ENCODE measurements at places on chromosomes 12 and 14. TPM values are rescaled to one million over a fixed set of nuclear protein-coding genes. Genes with fewer than 3 reads are reported as not detected.

- no peak for DNase-seq
- H3K4me3 ChIP-seq = no peak overlapping the region
- H3K36me3 ChIP-seq = peaks cover 70% of the 10 kb centered on the region
- no peaks in the 10 kb centered on the region for H3K27me3 ChIP-seq
These were observed 60.2 kb downstream of the PRKCH start for GRCh38 chr14:61381553-61381952.

LRRK2 gene
- total RNA-seq = 0.10 TPM

DNA sequence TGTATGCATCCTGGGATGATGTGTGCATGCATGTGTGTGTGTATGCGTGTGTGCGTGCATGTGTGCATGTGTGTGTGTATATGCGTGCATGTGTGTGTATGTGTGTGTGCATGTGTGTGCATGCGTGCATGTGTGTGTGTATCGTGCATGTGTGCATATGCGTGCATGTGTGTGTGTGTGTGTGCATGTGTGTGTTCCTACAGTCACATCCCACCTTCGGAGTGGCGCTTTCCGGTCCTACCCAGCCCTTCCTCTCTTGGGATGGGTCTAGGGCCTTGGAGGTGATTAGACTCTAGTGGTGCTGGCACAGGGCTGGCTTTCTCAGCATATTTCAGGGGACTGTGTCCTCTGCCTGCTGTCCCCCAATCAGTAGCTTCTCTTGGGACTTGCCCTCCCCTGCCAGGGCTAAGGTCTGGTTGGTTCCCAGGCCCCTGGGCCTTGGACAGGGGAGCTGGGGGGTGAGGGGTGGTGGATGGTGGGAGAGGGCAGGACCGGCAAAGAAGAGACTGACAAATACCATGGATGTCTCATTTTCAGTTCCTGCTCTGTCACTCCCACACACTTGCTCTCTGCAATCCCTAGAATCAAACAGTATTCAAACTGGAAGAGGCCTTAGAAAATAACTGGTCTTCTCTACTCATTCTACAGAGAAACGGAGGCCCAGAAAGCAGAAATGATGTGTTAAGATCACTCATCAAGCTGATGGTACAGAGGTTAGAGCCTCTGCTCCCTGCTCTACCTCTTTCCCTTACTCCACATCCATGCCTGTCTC lies 21.9 kb upstream of the FAIM2 start:
- H3K4me1 ChIP-seq = no peaks in the 10 kb centered on the region
- H3K36me3 ChIP-seq = no peaks in the 10 kb centered on the region
- no peak overlapping the region for H3K4me3 ChIP-seq
- H3K27ac ChIP-seq = no peak overlapping the region
- no peak for DNase-seq

HOXC6 gene
- total RNA-seq = not detected

- H3K4me1 ChIP-seq = no peaks in the 10 kb centered on the region
- H3K36me3 ChIP-seq = no peaks in the 10 kb centered on the region
- H3K27me3 ChIP-seq = peaks cover 40% of the 10 kb centered on the region
- H3K4me3 ChIP-seq = no peak overlapping the region
- DNase-seq = no peak
- no peak overlapping the region for H3K27ac ChIP-seq
These were observed 77.4 kb downstream of the EML1 start for GRCh38 chr14:99870617-99871016.

NPAS3 gene
- total RNA-seq = not detected

- H3K27ac ChIP-seq = no peak overlapping the region
- no peak overlapping the region for H3K4me3 ChIP-seq
- no peak for DNase-seq
These were observed 172.6 kb downstream of the PAX9 start for GRCh38 chr14:36834293-36834692.

Measured in activated CD8-positive, alpha-beta T cell treated with anti-CD3 and anti-CD28 coated beads, Interleukin-2, amount 10 ng/mL, durations not matched to agents 7 days and 5 days (primary cell).